ENCODE measurements at places on chromosomes 12 and 14.

DNA sequence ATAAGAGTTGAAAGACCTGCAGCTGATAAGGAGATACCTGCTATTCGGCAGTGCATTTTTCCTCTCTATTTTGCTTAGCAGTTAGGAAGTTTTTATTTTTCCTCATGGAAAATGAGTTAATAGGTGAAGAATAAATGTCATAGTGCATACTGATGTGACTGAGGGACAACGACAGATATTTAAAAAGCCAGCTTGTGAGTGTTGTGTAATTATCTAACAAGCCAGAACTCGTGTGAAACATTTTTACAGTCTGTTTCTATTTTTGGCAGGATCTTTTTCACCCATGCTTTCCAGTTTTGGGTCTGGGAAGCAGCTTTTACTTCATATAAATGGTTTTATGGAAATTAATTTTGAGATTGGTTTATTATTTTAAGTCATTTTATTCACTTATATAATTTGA lies 2.9 kb downstream of the FBXO34 start:
- DNase-seq, result no peak

DNA sequence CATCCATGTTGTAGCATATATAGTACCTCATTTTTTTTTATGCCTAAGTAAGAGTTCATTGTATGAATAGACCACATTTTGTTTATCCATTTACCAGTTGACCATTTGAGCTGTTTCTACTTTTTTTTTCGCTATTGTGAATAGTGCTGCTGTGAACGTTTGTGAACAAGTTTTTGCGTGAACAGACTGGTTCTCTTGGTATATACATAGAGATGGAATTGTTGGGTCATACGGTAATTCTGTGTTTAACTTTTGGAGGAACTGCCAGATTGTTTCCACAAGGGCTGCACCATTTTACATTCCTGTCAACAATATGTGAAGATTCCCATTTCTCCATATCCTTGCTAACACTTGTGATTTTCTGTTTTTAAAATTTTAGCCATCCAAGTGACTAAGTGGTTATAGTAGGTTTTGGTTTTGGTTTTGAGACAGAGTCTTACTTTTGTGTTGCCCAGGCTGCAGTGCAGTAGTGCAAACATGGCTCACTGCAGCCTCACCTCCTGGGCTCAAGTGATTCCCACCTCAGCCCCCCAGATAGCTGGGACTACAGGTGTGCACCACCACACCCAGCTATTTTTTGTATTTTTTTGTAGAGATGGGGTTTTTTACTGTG lies 68.3 kb upstream of the AMN start:
- no peak for DNase-seq

DNA sequence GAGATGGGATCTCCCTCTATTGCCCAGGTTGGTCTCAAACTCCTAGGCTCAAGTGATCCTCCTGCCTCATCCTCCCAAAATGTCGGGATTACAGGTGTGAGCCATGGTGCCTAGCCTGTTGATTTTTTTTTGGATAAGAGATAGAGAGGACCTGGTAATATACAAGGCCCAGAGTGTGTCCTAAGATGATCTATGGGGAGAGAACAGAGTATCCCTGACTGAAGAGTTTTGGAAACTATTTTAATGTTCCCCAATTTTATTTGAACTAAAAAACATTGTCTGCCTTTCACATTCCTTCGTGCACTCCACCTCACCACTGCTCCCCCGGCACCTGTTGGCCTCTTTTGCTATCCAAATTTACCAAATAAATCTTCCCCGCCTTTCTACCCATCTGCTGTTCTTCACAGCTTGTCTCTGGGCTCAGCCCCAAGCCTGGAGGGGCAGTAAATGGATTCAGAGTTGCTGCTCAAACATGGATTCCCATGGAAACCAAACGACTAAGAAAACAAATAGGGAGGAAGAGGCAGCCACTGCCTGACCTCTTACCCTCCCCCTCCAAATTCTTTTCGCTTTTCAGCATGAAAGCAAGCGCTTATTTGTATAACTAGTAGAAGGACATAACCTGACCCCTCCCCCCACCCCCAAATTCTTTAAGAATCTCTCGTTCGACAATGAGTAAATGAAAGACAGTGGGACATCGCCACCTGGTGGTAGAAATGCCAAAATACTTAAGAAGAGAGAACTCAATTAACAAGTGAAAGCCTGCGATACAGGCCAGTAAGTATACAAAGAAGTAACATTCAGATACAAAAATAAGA lies 22.6 kb downstream of the OR10G3 start:
- DNase-seq, result peak; percentile 43

- DNase-seq, result no peak
Observed at GRCh38 chr14:78202163-78202562, 32.0 kb downstream of the NRXN3 start.

DNA sequence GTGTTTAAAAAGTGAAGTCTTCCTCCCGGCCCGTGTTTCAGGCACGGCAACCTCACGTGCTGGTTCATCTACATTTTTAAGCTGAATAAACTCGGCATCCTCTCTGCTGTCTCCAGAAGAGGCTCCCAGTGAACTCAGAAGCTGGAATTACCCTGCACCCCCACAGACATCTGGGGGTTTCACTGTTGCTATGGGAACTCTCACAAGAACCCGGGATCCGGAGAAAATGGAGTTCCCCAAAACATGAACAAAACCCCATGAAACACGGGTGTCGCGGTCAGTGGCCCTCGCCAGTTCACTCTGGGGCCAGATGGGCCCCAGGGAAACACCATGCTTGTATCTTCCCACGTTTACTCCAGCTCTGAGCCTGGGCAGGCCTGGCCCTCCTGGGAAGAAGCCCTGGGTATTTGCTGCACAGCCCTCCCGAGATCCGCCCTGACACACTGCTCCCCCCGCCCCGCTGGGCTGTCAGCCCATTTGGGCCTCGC lies 143.7 kb downstream of the PIWIL1 start:
- no peak for DNase-seq

DNA sequence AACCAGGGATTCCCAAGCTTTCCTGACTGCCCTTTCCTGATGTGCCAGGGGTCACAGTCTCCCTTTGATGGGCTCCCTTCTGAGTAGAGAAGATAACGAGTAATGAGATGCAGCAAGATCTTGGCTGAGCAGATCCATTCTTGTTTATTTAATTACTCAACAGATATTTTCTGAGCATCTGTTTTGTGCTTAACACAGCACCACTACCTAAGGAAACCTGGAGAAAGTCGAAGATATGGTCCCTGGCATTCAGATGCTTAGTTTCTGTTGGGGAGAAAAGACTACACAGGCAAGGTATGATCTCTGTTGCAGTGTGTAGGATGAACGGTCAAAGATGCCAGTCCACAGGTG lies 3.9 kb downstream of the AJUBA start:
- DNase-seq, result no peak

DNA sequence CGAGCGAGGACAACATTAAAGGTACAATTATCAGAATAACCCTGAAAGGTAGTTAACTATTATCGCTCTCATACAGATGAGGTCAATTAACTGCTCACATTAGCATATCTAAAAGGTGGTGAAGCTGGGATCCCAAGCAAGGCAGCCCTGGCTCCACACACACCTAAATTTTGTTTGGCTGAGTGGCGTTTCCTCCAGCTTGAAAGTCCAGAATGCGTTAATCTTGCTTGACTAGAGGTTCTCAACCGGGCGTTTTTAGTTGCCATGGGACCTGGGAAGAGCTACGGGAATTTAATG lies 531 bp downstream of the DLGAP5 start:
- DNase-seq, result no peak

DNA sequence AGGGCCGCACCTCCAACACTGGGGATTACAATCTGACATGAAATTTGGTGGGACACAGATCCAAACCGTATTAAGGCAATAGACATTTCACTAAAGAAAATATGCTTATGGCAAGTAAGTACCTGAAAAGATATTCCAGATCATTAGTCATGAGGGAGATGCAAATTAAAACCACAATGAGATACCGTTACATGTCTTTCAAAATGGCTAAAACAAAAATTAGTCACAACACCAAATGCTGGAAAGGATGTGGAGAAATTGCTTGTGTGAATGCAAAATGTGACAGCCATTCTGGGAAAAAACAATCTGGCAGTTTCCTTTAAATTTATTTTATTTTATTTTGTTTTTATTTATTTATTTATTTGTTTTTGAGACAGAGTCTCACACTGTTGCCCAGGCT lies 82.3 kb upstream of the PTGDR start:
- no peak for DNase-seq

- DNase-seq, result no peak
Observed at GRCh38 chr12:8658346-8658745, 4.3 kb downstream of the MFAP5 start.

- DNase-seq, result no peak
Observed at GRCh38 chr14:69625299-69626131, 14.1 kb downstream of the SUSD6 start.

DNA sequence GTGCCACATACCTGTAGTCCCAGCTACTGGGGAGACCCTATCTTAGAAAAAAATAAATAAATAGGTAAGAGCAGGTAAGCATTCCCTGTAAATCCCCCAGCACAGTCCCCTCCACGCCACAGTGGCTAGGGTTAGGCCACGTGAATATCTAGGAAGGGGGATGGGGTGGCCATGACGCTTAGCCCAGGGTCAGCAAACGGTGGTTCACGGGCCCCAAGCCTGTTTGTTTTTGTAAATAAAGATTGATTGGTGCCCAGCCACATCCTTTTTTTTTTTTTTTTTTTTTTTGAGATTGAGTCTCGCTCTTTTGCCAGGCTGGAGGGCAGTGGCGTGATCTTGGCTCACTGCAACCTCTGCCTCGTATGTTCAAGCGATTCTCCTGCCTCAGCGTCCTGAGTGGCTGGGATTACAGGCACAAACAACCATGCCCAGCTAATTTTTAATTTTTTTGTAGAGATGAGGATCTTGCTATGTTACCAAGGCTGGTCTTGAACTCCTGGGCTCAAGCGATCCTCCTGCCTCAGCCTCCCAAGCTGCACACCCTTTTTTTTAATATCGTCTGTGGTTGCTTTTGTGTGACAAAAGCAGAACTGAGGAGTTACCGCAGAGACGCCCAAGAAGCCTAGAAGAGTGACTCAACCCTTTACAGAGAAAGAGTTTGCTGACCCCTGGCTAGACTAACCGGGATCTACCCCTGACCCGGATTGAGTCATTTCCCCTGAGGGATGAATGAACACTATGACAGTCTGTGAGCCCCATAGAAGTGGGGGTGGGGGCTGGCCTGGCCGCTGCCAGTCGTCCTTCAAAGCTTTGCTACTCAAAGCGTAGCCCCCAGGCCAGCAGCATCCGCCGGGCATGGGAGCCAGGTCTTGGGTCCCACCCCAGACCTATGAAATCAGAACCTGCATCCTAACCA lies 113.7 kb upstream of the NCOR2 start:
- no peak for DNase-seq
